ENCODE measurements at places on chromosomes 5 and 9. TPM values are rescaled to one million over a fixed set of nuclear protein-coding genes. Genes with fewer than 3 reads are reported as not detected.
A peak's percentile ranks its signal among the peaks of the same experiment; 100 is the strongest.

The SHC3 gene
- 0.81 TPM for polyA plus RNA-seq

The IL5 gene
- not detected for polyA plus RNA-seq

DNA sequence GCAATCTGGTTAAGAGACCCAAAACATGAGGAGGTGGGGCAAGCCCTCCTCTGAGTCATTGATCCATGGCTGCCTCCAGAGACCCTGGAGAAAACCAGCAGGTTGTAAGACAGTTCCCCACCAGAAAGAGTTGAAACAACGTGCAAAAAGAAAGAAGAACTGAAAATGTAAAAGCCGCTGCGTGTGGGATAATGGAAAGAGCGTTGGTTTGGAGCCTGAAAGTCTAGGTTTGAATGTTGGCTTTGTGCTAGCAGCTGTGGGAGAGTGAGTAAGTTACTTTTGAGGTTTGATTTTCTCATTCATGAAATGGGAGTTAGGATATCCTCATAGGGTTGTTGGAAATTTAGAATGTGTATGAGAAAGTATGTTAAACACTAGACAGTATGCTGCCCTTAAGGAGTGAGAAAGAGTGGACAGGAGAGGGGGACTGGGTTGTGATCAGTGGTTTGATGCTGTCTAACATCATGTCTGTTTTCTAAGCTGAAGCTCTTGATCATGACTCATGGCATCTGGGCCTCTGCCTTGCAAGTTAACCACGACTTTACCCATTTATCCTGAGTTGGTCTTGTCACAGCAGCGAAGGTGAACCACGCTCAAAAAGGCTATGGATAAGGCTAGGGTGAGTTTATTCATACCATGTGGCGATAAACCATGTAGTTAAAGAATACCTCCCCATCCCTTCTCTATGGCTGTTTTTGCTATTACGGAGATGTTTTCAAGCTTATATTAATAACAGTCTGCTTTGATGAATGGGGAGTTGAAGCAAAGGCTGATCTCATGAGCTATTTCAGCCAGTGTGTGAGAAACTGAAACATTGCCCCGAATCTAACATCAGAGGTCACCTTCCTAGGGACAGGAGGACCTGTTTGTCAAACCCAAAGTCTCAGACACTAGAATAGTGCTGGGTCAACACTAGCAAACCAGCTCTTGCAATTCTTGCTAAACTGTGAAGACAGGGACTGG lies 41.3 kb downstream of the ZNF366 start:
- no peaks in the 10 kb centered on the region for H3K27me3 ChIP-seq
- no peak overlapping the region for H3K27ac ChIP-seq
- no peaks in the 10 kb centered on the region for H3K4me1 ChIP-seq
- no peak overlapping the region for H3K4me3 ChIP-seq

DNA sequence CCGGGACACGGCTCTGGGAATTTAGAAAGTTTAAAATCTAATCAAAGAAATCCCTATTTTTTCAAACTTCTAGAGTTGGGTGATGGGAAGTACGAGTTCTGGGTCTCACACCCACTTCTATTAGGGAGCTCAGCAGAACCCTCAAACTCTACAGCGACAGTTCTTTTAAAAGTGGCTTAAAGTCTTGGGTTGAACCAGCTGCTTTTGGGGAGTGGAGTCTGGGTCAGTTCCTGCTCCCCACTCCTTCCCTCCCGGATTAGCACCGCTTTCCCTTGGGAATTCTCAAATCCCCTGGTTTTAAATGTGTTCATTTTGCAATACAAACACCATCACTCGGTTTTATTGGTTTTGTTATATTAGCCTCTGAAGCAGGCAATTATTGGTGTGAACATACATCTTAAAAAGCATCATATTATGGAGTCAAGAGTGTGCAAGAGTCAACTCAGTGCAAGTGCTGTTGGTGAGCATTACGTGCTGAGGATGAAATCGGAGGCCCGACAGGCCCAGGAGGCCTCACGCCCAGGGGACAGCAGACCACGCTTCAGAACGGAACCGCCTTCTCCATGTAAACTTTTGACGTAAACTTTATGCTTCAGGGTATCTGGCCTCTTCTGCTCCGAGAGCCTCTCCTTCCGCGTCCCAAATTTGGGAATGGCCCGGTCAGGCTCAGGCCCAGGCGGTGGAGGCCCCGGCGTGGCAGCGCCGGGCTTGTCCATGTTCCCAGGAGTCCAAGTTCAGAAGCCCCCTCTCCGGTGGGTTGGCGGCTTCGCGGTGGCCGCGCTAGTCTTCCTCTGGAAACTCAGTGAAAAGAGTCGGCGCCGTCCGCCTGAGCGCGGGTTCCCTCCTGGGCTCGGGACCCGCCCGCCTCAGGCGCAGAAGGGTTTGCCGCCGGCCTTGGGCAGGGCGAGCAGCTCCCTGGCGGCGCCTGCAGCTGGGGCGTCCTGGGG lies 5.3 kb downstream of the IRX4 start:
- H3K4me3 ChIP-seq, result no peak overlapping the region
- peaks cover 41% of the 10 kb centered on the region for H3K4me1 ChIP-seq
- H3K27ac ChIP-seq, result no peak overlapping the region
- no peaks in the 10 kb centered on the region for H3K36me3 ChIP-seq
- H3K27me3 ChIP-seq, result peaks cover 100% of the 10 kb centered on the region

GRCh38 chr5:17891881-17892280 lies 257.6 kb downstream of the TAF11L14 start:
- DNase-seq, result no peak
- H3K36me3 ChIP-seq, result no peaks in the 10 kb centered on the region
- H3K27me3 ChIP-seq, result no peaks in the 10 kb centered on the region
- no peak overlapping the region for H3K4me3 ChIP-seq

DNA sequence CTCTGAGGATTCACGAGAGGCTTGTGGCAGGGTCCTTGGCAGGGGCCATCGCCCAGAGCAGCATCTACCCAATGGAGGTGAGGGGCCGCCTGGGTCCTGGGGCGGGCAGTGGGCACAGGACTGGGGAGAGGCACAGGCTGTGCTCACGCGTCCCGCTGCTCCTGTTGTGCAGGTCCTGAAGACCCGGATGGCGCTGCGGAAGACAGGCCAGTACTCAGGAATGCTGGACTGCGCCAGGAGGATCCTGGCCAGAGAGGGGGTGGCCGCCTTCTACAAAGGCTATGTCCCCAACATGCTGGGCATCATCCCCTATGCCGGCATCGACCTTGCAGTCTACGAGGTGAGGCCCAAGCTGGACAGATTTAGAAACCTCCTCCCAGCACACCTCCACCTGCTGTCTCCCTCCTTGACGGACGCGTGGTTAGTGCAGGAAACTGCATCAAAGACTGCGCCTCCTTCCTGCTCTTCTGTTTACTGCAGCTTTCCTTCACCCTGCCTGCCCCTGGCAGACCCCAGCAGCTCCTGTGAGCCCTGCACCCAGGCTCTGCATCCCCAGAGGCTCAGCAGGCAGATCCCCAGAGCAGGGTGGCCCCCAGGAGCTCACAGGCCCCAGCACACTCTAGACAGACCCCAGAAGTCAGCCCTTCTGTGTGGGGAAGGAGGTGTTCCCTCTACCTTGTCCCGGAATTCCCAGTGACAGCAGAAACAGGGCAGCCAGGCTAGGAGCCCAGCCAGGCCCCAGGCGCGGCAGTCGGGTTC lies 21.2 kb downstream of the PTGES2 start:
- peak overlapping the region; percentile 33 for H3K27ac ChIP-seq
- peaks cover 75% of the 10 kb centered on the region for H3K36me3 ChIP-seq
- H3K4me1 ChIP-seq, result peaks cover 77% of the 10 kb centered on the region

The CCDC69 gene
- polyA plus RNA-seq, result 28.6 TPM

GRCh38 chr9:6049798-6050197 lies 34.4 kb upstream of the RANBP6 start:
- no peak overlapping the region for H3K27ac ChIP-seq
- H3K4me3 ChIP-seq, result no peak overlapping the region
- no peak for DNase-seq
- peaks cover 15% of the 10 kb centered on the region for H3K27me3 ChIP-seq

The COL5A1 gene
- 17.4 TPM for polyA plus RNA-seq

The LCN15 gene
- not detected for polyA plus RNA-seq

The HTR4 gene
- polyA plus RNA-seq, result not detected

The PHF24 gene
- not detected for polyA plus RNA-seq

The NMUR2 gene
- polyA plus RNA-seq, result not detected

The IFNK gene
- not detected for polyA plus RNA-seq

GRCh38 chr9:4592295-4592694 lies 69.8 kb upstream of the PLPP6 start:
- H3K27me3 ChIP-seq, result no peaks in the 10 kb centered on the region
- H3K4me1 ChIP-seq, result peaks cover 7% of the 10 kb centered on the region
- no peaks in the 10 kb centered on the region for H3K36me3 ChIP-seq
- no peak overlapping the region for H3K27ac ChIP-seq
- DNase-seq, result no peak

DNA sequence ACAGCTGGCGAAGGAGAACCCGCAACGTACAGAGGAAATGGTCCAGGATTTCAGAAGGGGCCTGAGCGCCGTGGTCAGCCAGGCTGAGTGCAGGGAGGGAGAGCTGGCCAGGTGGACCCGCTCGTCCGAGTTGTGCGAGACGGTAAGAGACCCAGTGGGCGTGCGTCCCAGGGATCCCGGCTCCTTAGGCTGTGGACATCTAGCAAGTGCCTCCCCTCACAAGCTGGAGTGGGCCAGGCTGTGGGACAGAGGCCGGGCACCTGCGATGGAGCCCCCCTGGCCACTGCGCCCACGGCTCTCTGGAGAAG lies 29.5 kb upstream of the LRRC14B start:
- no peak for DNase-seq
- no peaks in the 10 kb centered on the region for H3K4me1 ChIP-seq
- no peaks in the 10 kb centered on the region for H3K27me3 ChIP-seq
- no peak overlapping the region for H3K4me3 ChIP-seq
- H3K36me3 ChIP-seq, result no peaks in the 10 kb centered on the region
- no peak overlapping the region for H3K27ac ChIP-seq

The UGCG gene
- polyA plus RNA-seq, result 17.1 TPM

The UAP1L1 gene
- 7.4 TPM for polyA plus RNA-seq

The PRRT1B gene
- 3.7 TPM for polyA plus RNA-seq

DNA sequence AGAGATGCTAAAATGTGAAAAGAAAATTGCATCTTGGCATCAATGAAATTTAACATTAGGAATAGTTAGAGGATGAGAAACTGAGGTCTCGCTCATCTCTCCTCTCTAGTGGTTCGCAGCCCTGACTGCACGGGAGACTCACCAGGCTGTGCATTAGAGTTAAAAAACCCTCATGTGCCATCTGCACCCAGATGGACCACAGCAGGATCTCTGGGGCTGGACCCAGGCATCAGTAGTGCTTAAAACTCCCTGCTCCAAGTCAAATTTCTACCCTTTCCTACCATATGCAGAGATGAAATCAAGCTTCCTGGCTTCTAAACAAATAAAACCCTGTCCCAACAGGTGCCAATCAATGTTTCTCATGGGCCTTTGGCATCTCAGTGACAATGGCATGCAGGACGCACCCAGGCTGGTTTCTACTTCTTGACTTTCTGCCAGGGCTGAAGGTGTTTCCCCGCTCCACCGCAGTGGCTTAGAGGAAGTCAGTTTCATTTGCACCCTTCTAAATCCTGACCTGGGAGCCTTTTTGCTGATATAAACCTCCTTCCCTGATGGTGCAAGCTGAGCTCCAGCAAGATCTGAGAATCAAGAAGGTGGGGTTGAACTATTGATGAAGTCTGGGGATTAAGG lies 132.6 kb downstream of the NSG2 start:
- no peak overlapping the region for H3K27ac ChIP-seq
- no peaks in the 10 kb centered on the region for H3K36me3 ChIP-seq
- no peak overlapping the region for H3K4me3 ChIP-seq
- H3K4me1 ChIP-seq, result no peaks in the 10 kb centered on the region
- DNase-seq, result no peak

The GNA14 gene
- polyA plus RNA-seq, result 0.46 TPM

DNA sequence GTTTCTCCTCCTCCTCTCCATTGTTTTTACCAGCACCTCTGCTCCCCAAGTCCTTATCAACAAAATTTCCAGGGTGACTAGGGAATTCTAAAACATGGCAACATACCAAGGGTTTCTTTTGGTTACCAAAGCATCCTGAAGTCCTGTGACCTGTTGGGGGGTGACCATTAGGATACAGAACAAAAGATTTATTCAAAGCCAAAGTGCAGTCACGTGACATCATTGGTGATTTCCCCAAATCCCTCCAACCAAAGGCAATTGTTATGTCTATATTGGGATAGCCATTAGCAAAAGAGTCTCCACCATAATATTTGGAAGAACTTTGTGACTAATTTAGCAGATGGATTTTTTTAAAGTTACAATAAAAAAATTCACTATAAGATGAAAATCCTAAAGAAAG lies 168.4 kb downstream of the TRPM6 start:
- no peaks in the 10 kb centered on the region for H3K4me1 ChIP-seq
- no peak for DNase-seq
- no peaks in the 10 kb centered on the region for H3K36me3 ChIP-seq
- no peak overlapping the region for H3K27ac ChIP-seq
- H3K4me3 ChIP-seq, result no peak overlapping the region

DNA sequence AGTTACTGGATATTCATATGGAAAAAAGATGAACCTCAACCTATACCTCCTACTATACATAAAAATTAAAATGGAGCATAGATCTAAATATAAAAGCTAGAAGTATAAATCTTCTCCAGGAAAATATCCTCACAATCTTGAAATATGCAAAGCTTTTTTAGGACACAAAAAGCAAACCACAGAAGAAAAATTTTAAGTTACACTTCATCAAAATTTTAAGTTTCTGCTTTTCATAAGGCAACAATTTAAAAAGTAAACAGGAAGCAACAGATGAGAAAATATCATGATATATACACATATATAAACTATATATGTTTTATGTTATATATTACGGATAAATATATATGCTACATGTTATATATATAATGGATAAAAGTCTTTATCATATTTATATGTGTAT lies 157.5 kb downstream of the ADAMTS6 start:
- no peaks in the 10 kb centered on the region for H3K4me1 ChIP-seq
- no peak overlapping the region for H3K4me3 ChIP-seq
- no peak overlapping the region for H3K27ac ChIP-seq
- no peaks in the 10 kb centered on the region for H3K36me3 ChIP-seq
- DNase-seq, result no peak

DNA sequence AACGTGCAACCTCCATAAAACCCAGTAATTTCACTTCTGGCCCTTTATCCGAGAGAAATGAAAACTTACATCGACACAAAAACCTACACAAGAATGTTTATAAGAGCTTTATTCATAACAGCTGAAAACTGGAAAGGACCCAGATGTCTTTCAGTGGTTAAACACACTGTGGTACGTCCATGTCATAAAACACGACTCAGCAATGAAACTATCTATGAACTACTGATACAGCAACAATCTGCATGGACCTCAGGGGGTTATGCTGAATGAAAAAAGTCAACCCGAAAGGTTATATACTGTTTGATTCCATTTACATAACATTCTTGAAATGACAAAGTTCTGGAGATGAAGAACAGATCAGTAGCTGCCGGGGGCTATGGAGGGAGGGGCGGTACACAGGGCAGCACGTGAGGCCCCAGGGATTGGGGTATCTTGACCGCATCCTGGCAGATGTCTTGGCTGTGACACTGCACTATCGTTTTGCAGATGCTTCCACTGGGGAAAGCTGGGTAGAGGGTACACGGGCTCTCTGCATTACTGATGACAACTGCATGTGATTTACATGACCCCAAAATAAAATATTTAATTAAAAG lies 4.1 kb downstream of the CCDC127 start:
- H3K27ac ChIP-seq, result no peak overlapping the region
- peaks cover 26% of the 10 kb centered on the region for H3K4me1 ChIP-seq
- H3K36me3 ChIP-seq, result peaks cover 17% of the 10 kb centered on the region
- no peak overlapping the region for H3K4me3 ChIP-seq
